AG09309 (cell line): ENCODE measurements at places on chromosomes 4 and X.

DNA sequence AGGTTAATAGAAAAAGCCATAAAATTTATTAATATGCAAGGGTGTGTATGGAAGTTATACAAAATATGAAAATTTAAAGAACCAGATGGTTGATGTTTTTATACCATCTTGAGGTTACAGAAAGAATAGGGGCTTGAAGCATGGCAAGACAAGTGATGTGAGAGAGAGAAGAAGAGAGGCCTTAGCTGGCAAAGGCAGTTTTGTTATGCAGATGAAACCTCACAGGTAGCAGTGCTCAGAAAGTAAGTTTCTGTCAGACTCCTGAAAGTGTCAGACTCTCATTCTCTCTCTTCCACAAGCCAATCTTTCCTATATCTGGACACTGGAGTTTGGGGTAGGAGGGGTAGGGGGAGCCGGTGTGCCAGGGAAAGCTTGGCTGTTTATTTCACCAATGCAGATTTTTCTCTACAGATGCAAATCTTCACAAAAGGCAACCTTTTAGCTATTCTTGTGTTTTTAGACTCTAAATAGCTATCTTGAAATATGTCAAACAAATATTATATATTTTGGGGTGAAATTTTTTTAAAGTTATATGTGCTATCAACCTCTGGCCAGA lies 124.5 kb downstream of the CFAP299 start:
- no peak for DNase-seq

- DNase-seq = no peak
These were observed 454.7 kb downstream of the PPP4R3C start for GRCh38 chrX:27008486-27008885.

GRCh38 chrX:41009850-41010846 lies 75.1 kb upstream of the USP9X start:
- DNase-seq = peak; percentile 68

DNA sequence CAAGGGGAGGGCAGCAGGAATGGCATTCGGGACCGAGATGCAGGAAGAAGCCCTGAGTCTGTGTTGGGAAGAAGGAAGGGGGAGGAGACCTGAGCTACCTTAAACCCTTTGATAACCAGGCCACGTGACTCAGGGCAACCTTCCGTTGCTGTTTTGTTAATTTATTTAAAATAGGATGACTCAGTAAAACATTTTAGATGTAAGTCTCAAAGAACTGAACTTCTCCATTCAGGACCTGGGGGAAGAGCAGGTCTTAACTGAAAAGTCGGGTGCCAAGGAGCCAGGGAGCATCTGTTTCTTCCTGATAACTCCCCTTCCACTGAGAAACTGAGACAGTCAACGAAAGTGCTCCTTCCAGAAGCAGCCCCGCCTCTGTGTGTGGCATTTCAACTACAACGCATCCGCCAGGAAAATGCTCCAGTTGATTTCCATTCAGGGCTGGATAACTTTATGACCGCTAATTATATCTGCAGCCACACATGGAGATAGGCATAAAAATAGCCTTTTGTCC lies 88.0 kb downstream of the IRF2 start:
- no peak for DNase-seq

DNA sequence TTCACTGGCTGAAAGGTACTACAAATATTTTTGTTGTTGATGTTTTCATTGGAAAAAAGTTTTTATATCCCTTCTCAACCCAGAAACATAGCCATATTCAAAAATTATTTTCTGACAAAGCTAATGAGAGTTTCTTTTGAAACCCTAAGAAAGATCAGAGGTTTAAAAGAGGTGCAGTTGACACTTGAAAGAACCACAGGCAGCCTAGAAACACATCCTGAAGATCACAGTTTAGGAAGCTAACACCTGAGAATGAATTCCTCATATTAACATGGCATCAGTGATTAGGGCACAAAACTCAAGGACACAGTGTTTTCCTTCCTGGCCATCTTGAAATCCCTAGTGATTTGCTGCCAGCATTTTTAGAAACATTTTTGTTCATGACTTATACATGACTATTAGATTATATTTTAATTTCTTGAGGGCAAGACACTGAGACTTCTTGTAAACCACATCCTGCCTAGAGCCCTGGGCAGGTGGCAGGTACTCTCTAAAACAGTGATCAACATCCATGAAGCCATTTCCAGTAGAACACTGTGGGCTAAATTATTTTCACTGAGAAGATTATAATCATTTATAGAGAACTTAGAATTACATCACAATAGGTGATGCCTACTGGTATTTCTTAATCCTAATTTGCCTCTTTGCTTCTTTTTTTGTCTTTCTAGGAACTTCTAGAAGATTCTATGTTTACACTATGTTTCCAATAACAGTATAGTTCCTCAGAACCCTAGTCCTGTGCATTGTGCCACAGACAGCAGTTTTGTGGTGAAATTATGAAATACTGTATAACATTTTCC lies 80.0 kb downstream of the ARSJ start:
- DNase-seq = no peak

- no peak for DNase-seq
These were observed 40.6 kb upstream of the DOCK11 start for GRCh38 chrX:118455013-118455412.

GRCh38 chr4:168737806-168738172 lies 240.9 kb downstream of the PALLD start:
- DNase-seq = peak; percentile 25

DNA sequence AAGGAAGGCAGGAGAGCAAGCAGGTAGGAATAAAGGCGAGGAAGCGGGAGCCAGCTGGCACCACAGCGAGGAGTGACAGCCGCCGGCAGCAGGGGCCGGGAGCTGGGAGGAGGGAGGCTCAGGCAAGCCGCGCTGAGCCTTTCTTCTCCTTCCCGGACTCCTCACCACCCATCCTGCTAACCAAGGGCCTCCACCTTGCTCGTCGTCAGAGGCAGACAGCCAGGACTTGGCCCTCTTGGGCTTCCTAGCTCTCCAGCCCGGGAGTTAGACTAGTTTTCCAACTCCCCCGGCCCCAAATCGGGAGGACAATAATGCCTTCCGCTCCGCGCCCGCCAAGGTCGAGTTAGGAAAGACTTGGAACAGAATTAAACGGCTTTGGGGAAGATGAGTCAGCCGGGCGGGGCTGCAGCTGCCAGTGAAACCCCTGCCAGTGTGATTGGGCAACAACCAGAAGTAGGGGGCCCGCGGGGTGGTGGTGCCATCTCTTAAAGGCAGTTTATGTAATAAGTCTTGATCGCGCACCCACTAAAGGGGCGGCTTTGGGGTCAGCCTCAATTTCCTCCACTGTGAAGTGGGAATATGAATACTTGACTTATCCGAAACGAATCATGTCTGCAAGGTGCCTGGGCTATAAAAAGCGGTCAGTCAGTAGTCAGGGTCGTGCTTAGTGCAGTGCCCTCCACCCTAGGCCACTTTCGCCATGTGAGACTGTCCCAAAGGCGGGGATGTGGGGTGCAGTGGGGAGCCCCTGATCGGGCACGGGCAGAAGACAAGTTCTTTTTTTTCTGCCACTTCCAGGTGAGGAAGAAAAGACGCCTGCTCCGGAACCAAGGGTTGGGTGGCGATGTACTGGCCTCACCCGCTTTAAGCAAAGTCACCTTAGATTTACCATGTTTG lies 6.7 kb upstream of the HSD17B10 start:
- DNase-seq = no peak

DNA sequence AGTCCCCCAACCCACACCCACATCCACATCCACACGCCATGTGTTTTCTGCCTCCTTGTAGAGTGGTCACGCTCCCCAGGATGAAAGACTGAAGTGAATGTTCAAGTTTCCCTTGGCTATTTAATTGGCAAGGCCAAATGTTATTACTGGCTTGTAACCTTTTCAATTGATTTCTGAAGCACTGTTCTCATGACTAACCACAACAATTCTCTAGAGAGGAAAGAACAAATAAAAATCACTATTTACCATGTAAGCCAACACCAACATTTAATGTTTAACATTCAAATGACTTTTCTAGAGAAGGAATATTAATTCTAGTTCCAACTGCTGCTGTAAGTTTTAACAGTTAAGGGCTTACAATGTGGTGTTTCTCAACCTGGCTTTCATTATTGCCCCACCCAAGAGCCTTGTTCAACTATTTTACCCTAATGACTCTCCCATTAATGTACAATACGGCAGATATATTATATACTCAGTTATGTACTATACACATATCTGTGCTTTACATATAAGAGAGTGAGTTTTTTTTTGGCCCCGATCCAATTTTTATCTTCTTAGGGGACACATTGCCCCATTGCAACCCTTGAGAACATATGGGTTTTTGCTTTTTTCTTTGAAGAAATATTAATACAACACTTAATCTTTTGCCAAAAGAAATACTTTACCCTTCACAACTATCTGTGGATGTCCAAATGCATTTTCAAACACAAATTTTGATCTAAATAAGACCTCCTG lies 46.5 kb downstream of the RELL1 start:
- no peak for DNase-seq

DNA sequence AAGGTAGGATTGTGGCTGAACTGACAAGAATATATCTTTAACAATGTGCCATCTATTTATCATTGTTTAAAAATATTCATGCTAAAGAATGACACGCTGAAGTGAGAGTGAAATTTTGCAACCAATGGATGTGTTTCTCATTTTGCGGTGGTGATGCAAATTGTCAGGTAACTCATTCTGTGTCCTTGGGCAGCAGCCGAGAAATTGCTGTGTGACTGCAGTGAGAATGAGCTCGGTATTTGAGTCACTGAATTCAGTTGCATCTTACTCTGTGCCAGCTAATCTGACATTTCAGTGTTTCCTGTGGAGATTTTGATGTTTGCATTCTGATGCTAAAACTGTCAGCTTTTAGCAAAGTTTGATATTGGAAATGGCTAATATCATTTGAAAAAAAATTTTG lies 28.1 kb downstream of the MCUB start:
- DNase-seq = no peak

- no peak for DNase-seq
These were observed at the start of gene ERVMER34-1 for GRCh38 chr4:52750819-52751486. ERVMER34-1 (minus strand) TSS chr4:52751425; CDS start chr4:52745520, 5,905 bp downstream.

DNA sequence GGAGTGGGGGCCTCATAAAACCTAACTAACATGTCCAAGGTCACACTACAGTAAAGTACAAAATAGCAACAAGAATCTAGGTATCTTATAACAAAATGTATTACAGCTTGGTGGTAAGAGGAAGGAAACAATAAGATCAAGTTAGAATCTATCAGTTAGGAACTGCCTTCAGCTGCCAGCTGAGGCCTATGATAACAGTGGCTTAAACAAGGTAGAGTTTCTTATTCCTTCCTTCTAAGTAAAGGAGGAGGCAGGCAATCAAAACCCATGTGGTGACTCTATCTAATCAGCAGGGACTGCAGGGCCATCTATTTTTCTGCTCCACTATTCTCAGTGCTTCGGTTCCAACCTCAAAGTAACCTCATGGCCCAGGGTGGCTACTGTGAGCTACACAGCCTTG lies 10.9 kb downstream of the SH3D19 start:
- no peak for DNase-seq

DNA sequence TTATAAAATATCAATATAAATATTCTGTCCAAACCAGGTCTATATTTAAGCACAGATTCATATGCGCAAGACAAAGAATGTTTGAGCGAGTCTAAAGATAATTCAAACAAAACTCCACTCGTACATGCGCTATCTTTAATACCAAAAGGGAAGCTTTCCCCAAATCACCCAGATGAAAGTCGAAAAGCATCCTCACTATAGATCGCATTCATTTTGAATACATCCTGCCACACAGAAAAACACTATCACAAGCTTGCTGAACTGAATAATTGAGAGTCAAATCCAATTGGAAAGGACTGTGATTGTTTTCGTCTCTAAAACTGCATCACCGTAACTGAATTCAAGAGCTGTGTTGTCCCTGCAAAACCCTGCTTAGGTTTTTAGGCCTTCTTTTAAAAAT lies 685 bp downstream of the TASL start:
- DNase-seq = no peak

DNA sequence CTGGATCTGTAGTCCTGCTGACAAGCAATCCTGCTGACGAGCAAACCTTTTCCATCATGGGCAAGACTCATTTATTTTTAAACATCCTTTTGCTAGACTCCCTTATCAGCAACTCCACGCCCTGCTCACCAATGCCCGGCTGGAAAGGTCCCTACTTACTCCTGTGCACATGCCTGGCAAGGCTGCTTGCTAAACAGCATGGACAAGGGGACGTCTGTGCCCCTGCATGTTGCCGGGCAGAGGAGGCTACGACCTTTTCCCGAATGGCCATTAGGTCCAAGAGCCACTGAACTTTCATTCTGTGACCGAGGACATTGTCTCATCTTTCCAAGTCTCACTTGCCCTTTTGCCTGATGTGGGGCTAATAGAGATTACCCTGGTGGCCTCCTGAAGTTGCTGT lies 98.6 kb downstream of the MGST2 start:
- no peak for DNase-seq

DNA sequence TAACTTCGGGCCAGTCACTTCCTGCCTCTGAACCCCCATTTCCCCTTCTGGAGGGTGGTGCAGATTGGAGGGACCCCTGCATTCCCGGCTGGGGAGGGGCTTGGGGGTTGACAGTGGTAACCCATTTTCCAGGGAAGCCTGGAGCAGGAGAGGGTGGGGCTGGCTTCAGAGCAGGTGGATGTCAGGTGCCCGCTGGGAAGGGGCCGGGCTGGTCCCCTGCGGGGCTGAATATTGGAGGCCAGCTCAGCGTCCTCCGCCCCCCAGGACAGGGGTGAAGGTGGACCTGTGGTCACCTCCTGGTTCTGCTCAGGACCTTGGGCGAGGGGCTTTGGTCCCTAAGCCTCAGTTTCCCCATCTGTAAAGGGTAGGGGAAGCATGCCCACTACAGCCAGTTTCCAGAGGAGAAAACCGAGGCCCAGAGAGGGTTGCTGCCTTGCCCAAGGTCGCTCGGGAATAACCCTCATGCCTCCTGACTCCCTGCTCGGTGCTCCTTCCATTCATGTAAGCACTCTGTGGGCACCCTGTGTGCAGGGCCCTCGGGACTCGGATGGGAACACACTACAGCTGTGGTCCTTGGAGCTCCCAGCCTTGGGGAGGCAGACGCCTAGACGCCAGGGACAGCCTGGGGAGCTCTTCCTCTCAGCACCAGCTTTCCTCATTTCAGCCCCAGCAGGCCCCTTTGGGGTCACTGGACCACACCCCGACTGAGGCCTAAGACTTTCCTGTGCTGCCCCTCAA lies 683 bp downstream of the MAN2B2 start:
- DNase-seq = no peak

DNA sequence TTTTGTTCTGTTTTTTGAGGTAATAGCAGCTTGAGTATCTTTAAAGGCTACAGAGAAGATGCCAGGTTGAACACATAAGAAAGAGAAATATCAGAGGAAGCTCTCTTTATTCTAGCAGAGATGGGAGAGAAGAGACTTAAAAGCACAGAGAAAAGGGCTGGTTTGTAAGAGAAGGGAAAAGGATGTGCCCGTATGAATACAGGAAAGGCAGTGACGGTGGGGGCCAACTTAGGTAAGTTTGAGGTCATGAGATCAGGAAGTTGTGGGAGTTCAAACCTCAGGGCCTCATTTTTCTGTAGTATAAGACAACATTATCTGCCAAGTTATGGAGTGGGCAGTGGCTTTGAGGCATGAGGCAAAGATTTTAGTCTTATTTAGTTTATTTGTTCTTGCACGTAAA lies 121.3 kb upstream of the S100G start:
- no peak for DNase-seq

DNA sequence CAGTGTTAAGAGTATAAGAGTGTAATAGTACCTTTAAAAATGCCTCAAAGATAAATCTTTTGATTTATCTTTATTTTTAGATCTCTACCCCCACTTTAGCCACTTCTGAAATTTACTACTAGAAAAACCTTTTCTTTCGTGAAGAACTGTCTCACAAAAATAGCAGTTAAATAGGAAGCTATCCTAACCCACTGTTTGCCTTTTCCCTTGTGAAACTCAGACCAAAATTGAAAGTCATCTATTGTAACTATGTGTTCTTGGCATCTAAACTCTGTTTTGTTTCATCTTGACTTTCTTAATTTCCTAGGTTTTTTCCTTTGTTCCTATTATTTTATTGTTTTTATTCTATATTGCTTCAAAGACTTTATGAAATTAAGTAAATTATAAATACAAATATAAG lies 7.8 kb upstream of the TMEM144 start:
- no peak for DNase-seq
